Esophagus squamous epithelium (tissue), 5 donors: ENCODE measurements at places on chromosomes 6 and 20. TPM values are rescaled to one million over a fixed set of nuclear protein-coding genes. Genes with fewer than 3 reads are reported as not detected.

Gene RSPO3
- 7.1 TPM for total RNA-seq

GRCh38 chr20:48824830-48825565, 2.8 kb downstream of the PREX1 start:
- peak overlapping the region; percentile 18 for H3K27ac ChIP-seq
- H3K4me3 ChIP-seq: no peak overlapping the region
- peaks cover 13% of the 10 kb centered on the region for H3K4me1 ChIP-seq
- no peak for DNase-seq
- H3K36me3 ChIP-seq: no peaks in the 10 kb centered on the region

DNA sequence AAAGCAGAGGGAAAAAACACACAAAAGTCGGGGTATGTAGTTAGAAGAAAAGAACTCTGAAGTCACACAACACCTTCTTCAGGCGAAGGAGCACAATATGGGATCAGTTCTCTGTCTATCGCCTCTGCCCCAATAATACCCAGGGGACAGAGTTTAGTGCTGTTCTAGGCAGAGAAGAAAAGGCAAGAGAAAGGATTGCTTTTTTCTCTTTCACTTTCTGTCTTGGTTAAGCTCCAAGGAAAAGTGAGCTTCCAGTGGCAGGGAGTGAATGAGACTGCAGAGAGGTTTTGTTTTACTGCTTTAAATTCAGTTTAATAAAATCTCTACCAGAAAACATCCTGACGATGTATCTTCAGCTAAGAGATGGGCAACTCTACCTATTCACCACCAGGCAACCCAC, 86.6 kb upstream of the STXBP5 start:
- no peak overlapping the region for H3K4me3 ChIP-seq
- no peak overlapping the region for H3K27ac ChIP-seq
- no peaks in the 10 kb centered on the region for H3K4me1 ChIP-seq
- no peak for DNase-seq

Gene TPMT
- total RNA-seq: 14.7 TPM

- H3K4me3 ChIP-seq: no peak overlapping the region
- peaks cover 100% of the 10 kb centered on the region for H3K4me1 ChIP-seq
- no peaks in the 10 kb centered on the region for H3K27me3 ChIP-seq
These were observed 12.5 kb downstream of the JAG1 start for GRCh38 chr20:10661261-10661660.

DNA sequence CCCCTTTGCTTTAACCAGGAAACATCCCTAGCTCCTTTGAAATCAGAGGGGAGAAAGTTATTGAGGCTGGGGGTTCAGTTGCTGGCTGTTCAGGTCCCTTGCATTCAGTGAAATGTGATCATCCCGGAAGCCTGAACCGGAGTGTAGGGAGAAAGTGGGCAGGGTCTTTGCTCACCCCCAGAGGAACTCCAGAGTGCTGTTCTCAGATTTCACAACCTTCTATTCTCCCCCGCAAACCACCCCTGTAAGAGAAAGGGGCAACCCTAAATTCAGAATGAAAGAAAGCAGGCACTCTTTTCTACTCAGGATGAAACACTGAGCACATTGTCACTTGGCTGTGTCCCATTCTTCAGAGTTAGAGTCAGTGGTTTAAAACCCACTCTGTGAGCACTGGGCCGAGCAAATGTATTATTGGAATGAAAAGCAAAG, 139.8 kb downstream of the KHDC1L start:
- no peaks in the 10 kb centered on the region for H3K4me1 ChIP-seq
- no peaks in the 10 kb centered on the region for H3K27me3 ChIP-seq

Gene OPN5
- total RNA-seq: not detected

Gene PTGIS
- total RNA-seq: 1.6 TPM

Gene CTCFL
- 0.19 TPM for total RNA-seq

- H3K27me3 ChIP-seq: no peaks in the 10 kb centered on the region
- H3K4me1 ChIP-seq: peaks cover 20% of the 10 kb centered on the region
- H3K4me3 ChIP-seq: peak overlapping the region; percentile 5
- no peak for DNase-seq
- peak overlapping the region; percentile 78 for H3K27ac ChIP-seq
These were observed 77.2 kb downstream of the SSR1 start for GRCh38 chr6:7235712-7236305.

DNA sequence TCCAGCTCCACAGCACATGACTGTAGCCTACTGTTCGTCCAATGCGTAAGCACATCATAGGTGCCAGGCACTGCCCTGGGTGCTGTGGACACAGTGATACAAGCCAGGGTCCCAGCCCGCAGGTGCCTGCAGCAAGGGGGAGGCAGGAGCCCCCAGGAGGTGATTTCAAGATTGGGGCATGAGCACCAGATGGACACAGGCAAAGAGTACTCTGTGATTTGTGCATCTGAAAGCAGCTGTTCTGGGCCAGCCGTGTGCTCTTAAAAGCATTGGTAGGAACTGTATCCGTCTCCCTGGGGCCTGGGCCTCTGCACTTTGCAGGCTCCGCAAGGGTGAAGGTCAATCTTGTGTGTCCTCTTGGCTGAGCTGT, 149.8 kb downstream of the SYCP2 start:
- H3K27ac ChIP-seq: no peak overlapping the region
- H3K4me3 ChIP-seq: no peak overlapping the region
- DNase-seq: no peak
- H3K4me1 ChIP-seq: no peaks in the 10 kb centered on the region

- no peaks in the 10 kb centered on the region for H3K27me3 ChIP-seq
- no peaks in the 10 kb centered on the region for H3K36me3 ChIP-seq
- H3K4me3 ChIP-seq: no peak overlapping the region
- no peaks in the 10 kb centered on the region for H3K4me1 ChIP-seq
These were observed 461.8 kb downstream of the PKHD1 start for GRCh38 chr6:51625566-51625965.

Gene RAB23
- total RNA-seq: 1.5 TPM

DNA sequence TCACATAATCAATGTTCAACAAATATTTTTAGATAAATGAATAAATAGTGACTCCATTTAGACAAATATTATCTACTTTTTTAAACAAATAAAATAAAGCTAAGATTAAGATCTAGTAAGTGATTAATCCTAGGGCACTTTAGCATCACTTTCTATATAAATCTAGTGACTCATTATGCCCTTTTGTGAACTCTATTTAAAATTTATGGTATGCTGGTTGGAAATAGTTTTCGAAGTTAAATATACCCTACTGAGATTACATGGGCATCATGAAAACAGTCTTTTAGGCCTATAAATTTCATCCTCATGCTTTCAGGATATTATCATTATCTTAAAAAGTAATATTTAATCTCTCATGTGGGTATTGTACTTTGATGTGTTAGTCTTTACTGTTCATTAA, 140.4 kb upstream of the UFL1 start:
- H3K36me3 ChIP-seq: no peaks in the 10 kb centered on the region
- H3K27ac ChIP-seq: no peak overlapping the region
- no peaks in the 10 kb centered on the region for H3K27me3 ChIP-seq
- H3K4me1 ChIP-seq: no peaks in the 10 kb centered on the region

- H3K4me1 ChIP-seq: no peaks in the 10 kb centered on the region
- H3K27me3 ChIP-seq: no peaks in the 10 kb centered on the region
- no peak overlapping the region for H3K27ac ChIP-seq
- no peak for DNase-seq
- peaks cover 19% of the 10 kb centered on the region for H3K36me3 ChIP-seq
These were observed 27.8 kb downstream of the ZNF451 start for GRCh38 chr6:57117796-57118195.

GRCh38 chr6:22471132-22471690, 98.2 kb upstream of the HDGFL1 start:
- DNase-seq: no peak
- H3K4me1 ChIP-seq: peaks cover 21% of the 10 kb centered on the region
- no peaks in the 10 kb centered on the region for H3K36me3 ChIP-seq
- H3K4me3 ChIP-seq: no peak overlapping the region

DNA sequence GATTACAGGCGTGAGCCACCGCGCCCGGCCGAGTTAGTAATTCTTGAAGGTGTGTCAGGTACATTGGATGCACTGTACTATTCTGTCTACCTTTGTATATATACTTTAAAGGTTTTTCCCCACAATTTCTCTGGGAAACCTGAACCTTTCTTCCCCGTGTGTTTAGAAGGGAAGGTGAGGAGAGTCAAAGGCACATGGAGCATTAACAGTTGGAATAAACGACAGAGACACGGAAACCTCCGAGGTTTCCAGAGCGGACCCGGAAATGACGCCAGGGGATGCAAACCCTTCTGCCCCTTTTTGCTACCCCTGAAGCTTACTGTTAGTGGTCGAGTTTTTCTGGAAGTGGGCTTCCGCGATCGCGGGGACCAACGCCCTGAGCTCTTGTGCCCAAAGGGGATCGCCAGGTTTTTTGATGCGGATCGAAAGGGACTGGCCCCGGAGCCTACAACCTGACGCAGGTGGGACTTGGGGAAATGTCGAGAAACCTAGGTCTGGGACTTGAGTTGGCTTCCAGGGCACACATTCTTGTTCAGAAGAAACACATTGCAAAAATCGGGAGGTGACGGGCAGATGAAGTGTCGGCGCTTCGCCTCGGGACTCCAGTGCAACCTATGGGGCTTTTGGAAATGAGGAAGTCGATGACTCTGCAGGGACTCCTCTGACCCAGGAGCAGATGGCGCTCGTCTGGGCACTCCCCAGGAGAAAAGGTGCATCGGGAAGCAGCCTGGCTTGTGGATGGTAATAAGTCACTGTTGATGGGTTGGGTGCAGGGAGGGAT, 218.2 kb downstream of the OR2B2 start:
- no peaks in the 10 kb centered on the region for H3K4me1 ChIP-seq
- H3K27ac ChIP-seq: peak overlapping the region; percentile 71
- H3K36me3 ChIP-seq: no peaks in the 10 kb centered on the region
- DNase-seq: no peak
- H3K27me3 ChIP-seq: peaks cover 40% of the 10 kb centered on the region
- peak overlapping the region; percentile 60 for H3K4me3 ChIP-seq

DNA sequence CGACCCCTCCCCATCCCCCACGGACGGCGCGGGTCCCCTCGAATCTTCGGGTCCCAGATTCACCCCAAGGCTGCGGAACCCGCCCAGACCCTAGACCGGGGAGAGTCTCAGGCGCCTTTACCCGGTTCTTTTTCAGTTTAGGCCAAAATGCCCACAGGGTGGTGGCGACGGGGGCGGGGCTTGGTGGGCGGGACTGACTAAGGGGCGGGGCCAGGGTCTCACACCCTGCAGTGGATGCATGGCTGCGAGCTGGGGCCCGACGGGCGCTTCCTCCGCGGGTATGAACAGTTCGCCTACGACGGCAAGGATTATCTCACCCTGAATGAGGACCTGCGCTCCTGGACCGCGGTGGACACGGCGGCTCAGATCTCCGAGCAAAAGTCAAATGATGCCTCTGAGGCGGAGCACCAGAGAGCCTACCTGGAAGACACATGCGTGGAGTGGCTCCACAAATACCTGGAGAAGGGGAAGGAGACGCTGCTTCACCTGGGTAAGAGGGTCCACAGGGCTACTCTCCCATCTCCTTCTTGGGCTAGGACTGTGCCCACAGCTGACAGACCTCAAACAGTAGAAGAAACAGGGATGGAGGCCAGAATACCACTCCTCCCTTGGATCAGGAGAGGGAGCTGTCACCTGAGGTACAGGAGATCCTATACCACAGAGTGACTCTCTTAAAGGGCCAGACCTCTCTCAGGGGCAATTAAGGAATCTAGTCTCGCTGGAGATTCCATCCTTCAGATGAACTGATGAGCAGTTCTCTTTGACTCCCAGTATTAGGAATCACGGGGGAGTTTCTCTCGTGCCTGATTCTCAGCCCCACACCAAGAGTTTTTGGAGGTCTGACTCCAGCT, 942 bp downstream of the HLA-E start:
- DNase-seq: peak; percentile 48
- H3K36me3 ChIP-seq: peaks cover 37% of the 10 kb centered on the region
- H3K27me3 ChIP-seq: no peaks in the 10 kb centered on the region
- H3K4me1 ChIP-seq: peaks cover 59% of the 10 kb centered on the region
- H3K4me3 ChIP-seq: peak overlapping the region; percentile 76

Gene RBPJL
- not detected for total RNA-seq

Gene STX11
- 9.3 TPM for total RNA-seq

Gene NKAIN4
- not detected for total RNA-seq

Gene SUMO4
- total RNA-seq: 3.2 TPM

DNA sequence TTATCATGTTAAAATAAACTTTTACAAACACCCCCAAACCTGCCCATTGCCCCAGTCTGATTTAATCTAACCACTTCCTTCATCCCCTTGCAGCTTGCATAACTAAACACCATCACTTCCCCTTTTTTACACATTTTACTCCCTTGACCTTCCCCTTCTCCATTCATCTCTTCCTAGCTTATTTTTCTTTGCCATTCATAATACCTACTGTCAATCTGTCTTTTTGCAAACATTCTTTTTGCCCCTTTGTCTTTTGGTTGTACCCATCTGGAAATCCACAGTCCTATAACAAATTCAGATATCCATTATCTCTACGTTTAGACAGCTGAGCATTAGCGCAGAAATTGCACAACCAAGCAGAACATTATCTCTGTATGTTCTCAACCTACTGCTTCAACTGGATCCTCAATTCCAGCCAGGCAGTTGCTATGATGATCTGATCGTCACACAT, 51.2 kb downstream of the C6orf52 start:
- H3K27me3 ChIP-seq: no peaks in the 10 kb centered on the region
- no peaks in the 10 kb centered on the region for H3K4me1 ChIP-seq
- no peak overlapping the region for H3K4me3 ChIP-seq
- DNase-seq: no peak
- no peaks in the 10 kb centered on the region for H3K36me3 ChIP-seq

DNA sequence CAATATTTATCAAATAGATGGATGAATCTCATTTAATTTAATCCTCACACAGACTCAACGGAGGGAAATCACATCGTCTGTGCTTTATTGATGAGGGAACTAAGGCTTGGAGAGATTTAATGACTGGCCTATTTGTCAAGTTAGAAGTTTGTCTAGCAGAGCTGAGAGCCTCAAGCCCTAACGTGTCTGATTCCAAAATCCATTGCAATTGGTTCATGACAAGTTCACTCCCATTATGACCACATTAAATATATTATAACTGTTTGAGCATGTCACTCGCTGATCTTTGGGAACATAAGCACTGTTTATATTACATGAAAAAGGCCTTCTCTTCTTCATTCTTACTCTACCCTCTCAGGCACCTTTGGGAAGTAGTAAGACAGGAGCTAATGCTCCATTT, 89.4 kb upstream of the SIRPA start:
- DNase-seq: no peak
- H3K27me3 ChIP-seq: no peaks in the 10 kb centered on the region
- no peak overlapping the region for H3K4me3 ChIP-seq
- H3K36me3 ChIP-seq: no peaks in the 10 kb centered on the region
- H3K4me1 ChIP-seq: peaks cover 23% of the 10 kb centered on the region
- H3K27ac ChIP-seq: peak overlapping the region; percentile 23

Gene COX4I2
- total RNA-seq: 3.1 TPM

Gene CYP39A1
- 3.0 TPM for total RNA-seq

Gene BPIFB4
- total RNA-seq: not detected

GRCh38 chr6:159212525-159213280, 43.5 kb downstream of the FNDC1 start:
- no peak overlapping the region for H3K4me3 ChIP-seq
- H3K27ac ChIP-seq: no peak overlapping the region
- no peaks in the 10 kb centered on the region for H3K4me1 ChIP-seq
- no peaks in the 10 kb centered on the region for H3K27me3 ChIP-seq

DNA sequence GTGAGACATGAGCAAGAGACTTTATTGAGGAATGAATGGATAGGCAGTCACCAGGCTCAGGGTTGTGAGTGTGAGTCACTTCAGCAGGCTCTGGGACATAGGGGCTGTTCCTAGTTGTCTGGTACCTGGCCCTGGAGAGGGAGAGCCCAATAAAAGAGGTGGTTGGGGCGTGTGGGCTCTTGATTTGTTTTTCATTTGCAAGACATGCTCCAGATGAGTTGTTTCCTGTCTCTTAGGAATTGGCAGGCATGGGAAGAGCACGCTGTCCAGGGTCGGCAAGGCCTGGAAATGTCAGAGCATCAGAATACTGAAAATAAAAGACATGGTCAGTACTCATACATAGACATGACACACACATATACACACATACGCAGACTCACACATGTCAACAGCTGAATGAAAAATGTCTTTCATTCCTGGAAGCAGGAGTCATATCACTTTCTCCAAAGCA, 166.3 kb upstream of the SULF2 start:
- no peak for DNase-seq
- no peak overlapping the region for H3K27ac ChIP-seq
- no peaks in the 10 kb centered on the region for H3K36me3 ChIP-seq
- no peaks in the 10 kb centered on the region for H3K27me3 ChIP-seq
